LHCN-M2 (cell line): ENCODE measurements at places on chromosomes 7 and 10. TPM values are rescaled to one million over a fixed set of nuclear protein-coding genes. Genes with fewer than 3 reads are reported as not detected.

WDFY4 gene
- not detected in 2 replicates for total RNA-seq

CTTNBP2 gene
- 7.5 and 7.6 TPM in 2 replicates for total RNA-seq

TLX1 gene
- total RNA-seq, result not detected in 2 replicates

ATXN7L1 gene
- total RNA-seq, result 3.6 and 6.4 TPM in 2 replicates

NACAD gene
- 2.6 and 2.9 TPM in 2 replicates for total RNA-seq

DRGX gene
- total RNA-seq, result not detected in 2 replicates

HOXA6 gene
- total RNA-seq, result 1.6 and 2.1 TPM in 2 replicates

OR2A42 gene
- not detected in 2 replicates for total RNA-seq

CALML3 gene
- total RNA-seq, result not detected in 2 replicates

OR6V1 gene
- total RNA-seq, result not detected in 2 replicates

- peak; percentile 40 for DNase-seq
Observed at GRCh38 chr7:22387583-22387982, 30.6 kb upstream of the RAPGEF5 start.

DNA sequence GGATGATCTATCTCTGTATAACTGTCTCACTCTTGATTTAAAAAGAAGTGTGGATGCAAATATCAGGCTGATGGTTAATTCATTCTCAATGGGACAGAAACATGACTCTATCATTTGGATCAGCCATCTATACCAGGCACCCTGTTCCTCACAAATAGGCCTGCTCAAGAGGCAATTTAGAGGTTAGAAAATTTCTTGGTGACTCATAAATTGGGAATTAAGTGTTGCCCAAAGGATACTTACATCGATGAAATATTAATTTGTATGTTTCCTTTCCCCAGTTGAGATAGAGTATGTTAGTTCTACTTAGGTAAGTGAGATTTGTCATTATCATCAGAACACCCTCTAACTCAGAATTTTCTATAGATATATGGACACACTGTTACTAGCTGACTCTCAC lies 57.7 kb downstream of the PRSS58 start:
- DNase-seq, result no peak

DNA sequence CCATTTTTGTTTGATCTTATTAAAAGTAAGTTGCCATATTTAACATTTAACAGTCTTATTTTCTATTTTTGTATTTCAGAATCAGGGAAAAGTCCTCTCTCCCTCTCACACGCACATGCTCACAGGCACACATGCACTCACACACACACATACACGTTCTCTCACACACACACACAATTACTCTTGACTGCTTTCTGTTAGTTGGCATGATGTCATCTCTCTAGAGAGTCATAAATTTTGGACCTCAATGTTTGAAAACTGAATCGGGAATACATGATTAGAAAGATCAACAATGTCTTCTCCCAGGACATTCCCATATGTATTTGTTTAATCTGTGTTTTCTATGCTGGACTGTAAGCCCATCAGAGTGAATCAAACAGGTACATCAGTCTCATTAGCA lies 165.7 kb upstream of the AHR start:
- peak; percentile 57 for DNase-seq

- DNase-seq, result no peak
Observed at GRCh38 chr10:86295791-86296190, 70.8 kb downstream of the GRID1 start.

DNA sequence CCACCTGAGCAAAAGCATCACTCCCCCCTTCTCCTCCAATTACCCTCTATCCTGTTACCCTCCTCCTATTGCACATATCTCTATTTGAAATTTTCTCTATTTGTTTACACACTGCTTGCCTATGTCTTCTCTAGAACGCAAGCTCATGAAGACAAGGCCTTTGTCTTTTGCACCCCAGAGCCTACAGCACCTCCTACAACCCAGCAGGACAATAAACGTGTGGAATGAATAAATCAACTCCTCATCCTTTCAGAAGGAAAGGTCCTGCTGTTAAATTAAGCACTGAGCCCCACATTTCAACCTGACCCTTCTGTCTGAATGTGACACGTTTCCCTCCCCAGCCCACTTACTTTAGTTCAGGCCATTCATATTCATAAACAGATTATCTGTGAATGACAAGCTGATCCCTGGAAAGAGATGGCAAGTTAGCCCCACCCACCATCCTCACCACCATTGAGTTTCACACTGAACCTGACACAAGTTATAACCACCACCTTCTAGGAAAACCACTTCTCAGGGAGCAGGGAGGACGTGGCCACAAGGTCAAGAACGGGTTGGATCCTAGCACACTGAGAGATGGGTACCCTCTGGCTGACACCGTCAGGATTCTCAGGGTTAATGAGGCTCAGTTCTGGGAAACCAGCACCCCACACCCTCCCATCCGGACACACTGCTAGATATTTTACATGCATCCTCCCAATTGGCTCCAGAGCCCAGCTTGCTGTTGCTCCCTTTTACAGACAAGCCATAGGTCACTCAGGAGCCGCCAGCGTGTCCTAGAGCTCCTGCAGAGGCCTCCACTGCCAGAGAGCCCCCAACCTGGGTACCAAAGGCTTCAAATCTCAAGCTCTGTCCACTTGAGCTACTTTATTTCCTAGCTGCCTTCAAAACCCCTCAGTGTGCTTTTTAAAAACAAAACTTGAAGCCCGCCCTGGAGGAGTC lies 934 bp downstream of the PRTFDC1 start:
- DNase-seq, result no peak

DNA sequence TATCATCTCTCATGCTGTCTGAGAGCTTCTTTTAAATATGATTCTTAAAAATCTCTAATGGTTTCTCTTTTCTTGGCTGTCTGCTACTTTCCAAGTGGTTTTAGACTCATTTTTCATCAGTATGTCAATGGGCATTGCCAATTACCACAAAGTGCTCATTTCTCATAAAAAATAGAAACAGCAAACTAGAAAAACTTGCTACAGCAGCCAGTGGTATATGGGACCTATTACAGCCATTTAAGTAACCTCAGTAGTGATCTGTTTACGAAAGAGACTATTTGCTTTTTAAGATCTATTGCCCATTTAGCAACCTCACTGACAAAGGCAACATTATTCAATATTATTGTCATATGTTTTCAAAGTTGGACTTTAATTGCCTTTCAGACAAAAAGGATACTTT lies 207.1 kb upstream of the RHOBTB1 start:
- no peak for DNase-seq

GRCh38 chr7:140230861-140231770 lies 54.3 kb upstream of the KDM7A start:
- DNase-seq, result no peak

GRCh38 chr10:24718031-24718855 lies 5.4 kb downstream of the ARHGAP21 start:
- DNase-seq, result peak; percentile 80

DNA sequence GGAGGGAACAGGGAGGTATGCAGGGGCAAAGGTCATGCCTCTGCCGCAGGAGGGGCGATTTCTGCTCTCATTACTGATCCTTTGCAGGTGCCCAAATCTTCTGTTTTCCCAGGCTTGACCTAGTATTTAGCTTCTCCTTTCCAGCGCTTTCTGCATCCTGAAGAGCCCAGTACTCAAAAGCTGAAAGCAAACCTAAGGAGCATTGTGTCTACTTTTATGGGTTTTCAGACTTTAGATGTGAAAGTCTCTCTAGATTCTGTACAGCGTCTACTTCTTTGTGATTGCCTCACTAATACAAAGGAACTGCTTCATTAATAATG lies 560 bp downstream of the GBF1 start:
- no peak for DNase-seq

GRCh38 chr10:2839081-2839725 lies 228.1 kb upstream of the PFKP start:
- peak; percentile 5 for DNase-seq

DNA sequence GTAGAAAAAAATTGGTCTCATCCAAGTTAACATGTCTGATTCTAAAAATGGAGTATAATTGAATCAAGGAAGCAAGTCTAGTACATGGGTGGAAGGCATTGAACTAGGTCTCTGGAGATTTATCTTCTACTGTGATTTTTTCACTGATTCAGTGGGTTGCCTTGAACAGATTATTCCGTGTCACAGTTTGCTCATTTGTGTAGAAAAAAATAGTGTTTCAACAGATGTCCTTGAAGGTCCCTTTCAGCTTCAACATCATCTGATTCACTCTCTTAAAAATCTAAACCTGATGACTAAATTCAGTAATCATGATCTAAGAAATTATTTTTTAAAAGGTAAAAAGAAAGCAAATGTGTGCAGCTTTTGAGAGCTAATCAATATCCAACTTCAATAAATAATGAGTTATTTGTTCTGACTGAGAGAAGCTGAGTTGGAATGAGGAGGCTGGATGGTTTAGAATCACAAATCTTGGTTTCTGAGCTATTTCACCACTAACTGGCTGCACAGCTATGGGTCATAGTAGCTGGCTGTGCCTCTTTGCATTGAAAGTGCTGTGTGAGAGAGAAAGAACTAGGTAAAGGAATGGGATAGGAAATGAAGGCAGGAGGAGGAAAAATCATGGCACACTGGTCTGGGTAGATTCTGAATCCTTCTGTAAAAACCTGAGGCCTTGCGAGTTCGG lies 221.5 kb upstream of the MDFIC start:
- no peak for DNase-seq

DNA sequence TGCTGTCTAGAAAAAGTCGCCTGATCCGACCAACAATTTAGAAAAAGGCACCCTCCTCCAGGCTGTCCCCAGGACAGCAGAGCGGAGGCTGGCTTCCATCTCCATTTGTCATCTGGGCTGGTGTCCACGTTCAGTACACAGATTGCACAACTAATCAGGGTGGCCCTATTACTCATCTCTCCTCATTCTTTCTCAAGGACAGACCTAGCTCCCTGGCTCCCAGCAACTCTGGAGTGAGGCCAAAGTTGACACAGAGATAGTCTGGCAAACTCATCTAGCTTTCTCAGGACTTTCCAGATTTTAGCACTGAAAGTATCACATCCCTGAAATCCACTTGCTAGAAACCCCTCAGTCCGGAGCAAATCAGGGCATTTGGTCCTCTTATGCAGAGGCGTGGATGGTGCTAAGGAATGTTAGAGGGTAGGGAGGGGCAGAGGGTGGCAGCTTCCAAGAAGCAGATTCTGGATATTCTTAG lies 75.1 kb downstream of the DNAH11 start:
- peak; percentile 61 for DNase-seq

DNA sequence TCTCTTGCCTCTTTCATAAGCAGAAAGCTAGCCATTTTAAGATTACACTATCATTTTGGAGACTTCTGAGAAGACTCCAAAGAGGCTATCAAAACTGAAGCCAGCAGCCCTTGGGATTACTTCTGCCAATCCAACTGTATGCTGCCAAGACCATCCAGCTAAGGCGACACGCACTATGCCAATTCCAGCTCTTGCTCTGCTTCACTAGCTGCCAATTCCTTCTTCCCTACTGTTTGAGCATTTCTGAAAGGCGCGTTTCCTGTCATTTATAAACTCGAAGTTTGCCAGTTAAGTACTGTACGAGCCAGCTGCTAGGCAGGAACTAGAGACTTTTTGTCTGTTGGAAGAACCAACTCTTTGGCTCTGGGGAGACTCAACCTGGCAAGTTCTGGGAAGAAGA lies 36.5 kb downstream of the MALSU1 start:
- DNase-seq, result no peak

- DNase-seq, result no peak
Observed at GRCh38 chr10:75512203-75512933, 80.9 kb downstream of the LRMDA start.

GRCh38 chr7:78164459-78164858 lies 365.9 kb downstream of the PHTF2 start:
- DNase-seq, result no peak

DNA sequence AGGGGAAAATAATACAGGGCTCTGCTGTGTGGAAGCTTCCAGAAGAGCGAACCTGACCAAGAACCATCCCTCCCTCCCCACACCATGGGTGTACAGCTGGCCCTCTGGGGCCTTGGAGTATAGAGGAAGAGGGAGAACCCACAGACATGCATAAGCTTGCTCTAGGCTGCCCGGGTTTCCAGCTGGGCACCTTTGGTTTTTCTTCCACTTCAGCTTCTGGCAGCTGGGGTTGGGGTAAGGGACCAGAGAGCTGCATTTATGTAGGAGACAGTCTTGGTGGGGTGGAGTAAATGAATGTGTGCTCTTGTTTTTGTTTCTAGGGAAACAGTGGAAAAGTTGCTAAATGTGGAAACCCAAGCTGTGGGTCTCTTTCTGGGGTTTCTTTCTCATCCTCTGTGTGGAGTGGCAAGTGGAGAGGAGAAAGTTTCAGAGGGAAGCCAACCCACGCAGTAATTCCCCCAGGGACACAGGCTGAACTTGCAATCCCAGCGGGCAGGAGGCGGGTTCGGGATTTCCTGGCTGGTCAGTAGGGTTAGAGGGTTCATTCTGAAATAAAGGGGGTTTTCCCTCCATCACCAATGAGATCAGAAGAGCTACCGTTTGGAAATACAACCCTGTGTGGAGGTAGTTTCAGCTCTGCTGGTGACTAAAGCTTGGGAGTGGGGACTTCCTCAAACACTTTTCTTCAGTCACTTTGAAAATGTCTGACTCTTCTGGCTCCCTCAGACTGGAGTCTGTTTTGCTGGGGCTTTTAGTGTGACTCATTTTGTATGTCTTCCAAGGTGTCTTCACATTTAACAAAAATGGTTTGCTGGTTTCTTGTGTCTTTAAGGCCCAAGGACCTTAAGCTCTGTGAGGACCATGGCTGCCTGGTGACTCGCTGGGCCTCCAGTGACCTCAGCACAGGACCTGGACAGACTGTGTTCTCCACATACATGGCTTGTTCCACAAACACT lies 22.2 kb upstream of the SRGN start:
- peak; percentile 62 for DNase-seq

GRCh38 chr7:114916261-114916892 lies 5.5 kb upstream of the MDFIC start:
- no peak for DNase-seq

- DNase-seq, result no peak
Observed at GRCh38 chr10:19728376-19728775, 87.9 kb upstream of the PLXDC2 start.

- no peak for DNase-seq
Observed at GRCh38 chr10:47044741-47045140, 133.5 kb downstream of the PTPN20 start.

- DNase-seq, result no peak
Observed at GRCh38 chr10:132499367-132499685, 38.3 kb upstream of the INPP5A start.

DNA sequence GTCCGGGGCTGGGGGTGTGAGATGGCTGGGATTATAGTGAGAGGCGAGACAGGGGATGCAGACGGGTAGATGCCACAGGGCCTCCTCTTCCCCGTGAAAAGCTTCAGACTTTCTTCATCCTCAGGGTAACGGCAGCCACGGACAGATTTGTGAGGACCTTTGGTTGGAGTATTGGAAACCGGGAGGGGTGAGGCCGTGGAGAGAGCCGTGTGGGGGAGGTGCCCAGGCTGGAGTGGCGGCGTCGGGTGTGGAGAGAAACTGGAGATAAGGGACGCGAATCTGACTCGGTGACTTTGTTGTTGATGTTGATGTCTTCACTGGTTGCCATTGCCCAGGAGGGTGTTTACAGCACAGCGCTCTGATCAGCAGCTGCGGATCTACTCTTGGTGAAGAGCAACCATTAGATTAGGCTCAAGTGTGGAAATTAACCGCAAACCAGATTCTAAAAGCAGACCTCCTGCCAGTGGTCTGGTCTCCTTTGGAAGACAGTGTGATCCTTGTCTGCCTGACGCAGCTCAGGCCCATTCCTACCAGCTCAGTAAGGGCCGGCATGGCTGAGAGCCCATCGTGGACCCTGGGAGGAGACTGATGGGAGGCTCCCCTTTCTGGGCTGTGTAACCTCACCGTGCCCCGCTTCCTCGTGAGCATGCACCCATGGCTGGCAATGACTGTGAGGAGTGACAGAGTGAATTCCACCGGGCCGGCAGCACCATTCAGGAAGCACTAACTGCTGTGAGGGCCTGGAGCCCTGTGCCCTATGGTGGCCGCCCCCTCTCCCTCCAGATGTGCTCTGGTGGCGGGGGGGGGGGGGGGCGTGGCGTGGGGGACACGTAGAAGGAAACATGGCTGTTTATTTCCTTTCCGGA lies 90.3 kb downstream of the INPP5A start:
- peak; percentile 61 for DNase-seq
